ENCODE measurements at places on chromosomes 1 and 21.

GRCh38 chr1:29482991-29483390 lies 246.7 kb downstream of the PTPRU start:
- no peak for DNase-seq

DNA sequence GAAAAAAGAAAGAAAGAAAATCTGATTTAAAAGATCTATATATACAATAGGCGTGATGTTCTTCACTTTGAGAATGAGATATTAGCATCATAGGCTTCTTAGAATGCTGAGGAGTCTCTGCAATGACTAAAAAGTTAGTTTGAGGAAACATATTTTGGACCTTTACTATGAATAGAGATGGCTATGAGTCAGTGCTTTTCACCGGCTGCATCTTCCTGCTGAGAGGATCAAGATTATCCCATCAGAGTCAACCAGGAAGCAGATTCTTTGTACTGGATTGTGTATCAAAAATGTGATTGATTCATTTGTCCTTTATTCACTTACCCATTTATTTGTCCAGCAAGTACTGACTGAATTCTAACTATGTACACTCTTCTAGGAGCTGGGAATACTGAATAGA lies 144.2 kb downstream of the KCNK2 start:
- no peak for DNase-seq

DNA sequence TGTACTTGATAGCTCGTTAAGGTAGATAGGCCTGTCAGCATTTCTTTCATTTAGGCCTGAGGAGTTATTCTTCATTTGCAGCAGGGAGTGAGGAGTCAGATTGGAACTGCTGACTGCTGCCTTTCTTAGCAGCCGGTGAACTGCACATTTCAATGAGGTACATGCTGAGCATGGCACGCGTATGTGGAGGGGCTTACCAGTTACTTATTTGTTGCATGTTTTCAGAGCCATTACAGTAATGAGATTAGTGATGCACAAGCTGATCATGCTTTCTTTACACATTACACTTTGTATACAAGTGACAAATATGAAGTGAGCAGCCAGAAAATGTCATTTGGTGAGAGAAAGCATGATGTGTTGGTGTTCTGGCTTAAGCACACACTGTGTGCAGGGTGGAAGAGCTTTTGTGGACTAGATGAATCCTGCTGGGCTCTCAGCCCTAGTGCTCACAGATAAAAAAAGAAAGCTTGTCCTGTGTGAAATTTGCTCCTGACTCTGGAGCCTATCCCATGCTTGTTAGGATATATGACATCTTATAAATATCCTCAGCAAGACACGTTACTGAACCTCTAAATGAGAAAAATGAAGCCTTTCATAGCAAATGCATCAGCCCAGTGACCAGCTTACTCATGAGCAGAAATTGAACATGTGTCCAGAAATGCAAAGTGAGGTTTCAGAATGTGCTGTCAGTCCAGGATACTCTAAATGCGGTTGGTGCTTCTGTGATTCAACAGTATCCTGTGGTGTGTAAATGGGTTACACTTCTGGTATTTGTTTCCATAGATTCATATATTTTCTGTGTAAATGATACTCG lies 574.7 kb upstream of the ADGRL2 start:
- no peak for DNase-seq

DNA sequence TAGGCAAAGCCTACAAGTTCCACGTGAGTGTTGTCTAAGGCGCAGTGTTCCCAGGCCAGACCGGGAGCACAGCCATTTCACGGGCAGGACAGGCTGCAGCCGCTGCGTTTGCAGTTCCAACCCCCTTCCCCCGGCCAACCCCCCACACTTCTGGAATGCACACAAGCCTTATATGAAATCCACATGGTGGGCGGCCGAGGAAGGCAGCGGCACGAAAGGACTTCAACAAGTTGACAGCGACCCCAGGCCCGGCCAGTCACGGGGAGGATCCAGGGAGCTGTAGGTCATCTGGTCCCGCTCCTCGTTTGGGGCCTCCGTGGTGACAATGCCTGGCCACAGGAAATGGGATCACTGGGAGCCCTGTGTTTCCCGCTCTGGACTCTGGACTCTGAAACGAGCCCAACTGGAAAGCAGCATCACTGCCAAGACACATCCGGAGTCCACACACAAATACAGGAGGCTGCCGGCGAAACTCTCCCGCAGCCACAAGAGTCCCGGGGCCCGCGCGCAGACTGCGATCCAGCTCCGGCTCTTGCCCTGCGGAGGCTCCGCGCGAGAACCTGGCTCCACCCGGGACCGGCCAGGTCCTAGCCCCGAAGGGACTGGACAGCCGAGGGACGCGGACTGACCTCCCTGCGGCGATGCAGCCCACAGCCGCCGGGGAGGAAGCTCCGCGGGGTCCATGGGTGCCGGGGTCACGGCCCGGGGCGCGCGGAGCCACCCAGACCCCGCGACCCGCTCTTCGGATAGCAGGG lies 794 bp downstream of the NID1 start:
- peak; percentile 34 for DNase-seq

DNA sequence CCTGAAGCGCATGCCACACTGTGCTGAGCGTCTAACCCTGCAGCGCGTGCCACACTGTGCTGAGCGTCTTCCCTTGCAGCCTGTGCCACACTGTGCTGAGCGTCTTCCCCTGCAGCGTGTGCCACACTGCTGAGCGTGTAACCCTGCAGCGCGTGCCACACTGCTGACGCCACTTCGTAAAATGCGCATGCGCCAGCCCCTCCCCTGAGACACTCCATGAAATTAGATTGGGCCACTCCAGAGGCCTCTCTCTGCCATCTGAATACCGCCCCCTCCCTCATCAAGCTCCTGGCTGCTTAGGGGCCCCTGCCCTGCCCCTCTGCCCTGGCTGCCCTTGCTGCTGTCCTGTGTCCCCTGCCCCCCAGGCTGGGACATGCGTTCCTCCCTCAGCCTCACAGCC lies 84.8 kb downstream of the POFUT2 start:
- DNase-seq = no peak

DNA sequence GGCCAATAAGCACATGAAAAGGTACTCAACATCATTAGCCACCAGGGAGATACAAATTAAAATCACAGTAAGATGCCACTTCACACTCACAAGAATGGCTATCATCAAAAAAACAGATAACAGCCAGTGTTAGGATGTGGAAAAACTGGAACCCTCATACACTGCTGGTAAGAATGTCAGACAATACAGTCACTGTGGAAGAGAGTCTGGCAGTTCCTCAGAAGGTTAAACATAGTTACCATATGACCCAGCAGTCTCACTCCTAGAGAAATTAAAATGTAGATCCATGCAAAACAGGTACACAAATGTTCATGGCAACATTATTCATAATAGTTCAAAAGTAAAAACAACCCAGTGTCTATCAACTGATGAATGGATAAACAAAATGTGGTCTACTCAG lies 33.3 kb downstream of the LDLRAD1 start:
- peak; percentile 78 for DNase-seq

GRCh38 chr1:26857473-26858060 lies 5.4 kb upstream of the SFN start:
- no peak for DNase-seq

DNA sequence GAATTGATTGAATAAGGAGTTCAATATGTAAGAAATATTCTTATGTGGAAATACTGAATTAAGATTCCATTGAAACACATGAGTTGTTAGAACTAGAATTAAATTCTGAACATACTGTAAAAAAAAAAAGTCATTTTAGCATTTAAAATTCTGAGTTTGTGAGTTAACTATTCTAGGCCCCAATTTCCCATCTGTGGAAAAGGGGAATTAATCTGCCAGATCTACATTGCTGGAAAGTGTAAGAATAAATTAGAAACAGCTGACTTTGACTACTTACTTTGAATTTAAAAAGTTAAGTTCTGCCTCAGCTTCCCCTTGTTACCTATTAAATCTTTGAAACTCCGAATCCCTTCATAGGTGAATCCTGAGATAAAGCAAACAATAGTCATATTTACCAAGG lies 103.0 kb downstream of the SNX7 start:
- no peak for DNase-seq

- no peak for DNase-seq
Observed at GRCh38 chr1:213362598-213362997, 311.6 kb downstream of the RPS6KC1 start.

DNA sequence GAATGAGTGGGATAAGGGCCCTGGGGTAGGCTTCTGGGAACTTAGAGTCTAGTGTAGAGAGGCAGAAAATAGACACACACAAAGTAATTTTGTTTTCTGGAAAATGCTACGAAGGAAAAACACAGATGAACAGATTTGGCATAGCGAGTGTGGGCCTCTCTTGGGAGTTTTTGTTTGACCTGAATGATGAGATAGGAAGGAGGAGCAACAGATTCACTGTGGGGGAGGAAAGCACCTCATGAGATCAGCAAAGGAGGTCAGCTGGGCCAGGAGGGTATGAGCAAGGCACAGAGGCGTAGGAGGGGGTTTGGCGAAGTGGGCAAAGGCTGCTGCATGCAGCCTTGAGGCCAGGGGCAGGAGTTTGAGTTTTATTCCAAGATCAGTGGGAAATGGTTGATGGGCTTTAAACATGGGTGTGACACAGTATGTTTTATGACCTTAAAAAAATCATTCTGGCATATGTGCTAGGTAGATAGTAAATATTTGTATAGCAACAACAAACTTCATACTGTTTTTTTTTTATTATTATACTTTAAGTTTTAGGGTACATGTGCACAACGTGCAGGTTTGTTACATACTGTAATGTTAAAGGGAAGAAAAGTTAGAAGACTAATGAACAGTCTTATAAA lies 57.9 kb downstream of the FGGY start:
- no peak for DNase-seq

- DNase-seq = no peak
Observed at GRCh38 chr1:217660353-217661062, 29.4 kb downstream of the SPATA17 start.

GRCh38 chr1:10965546-10966226 lies 46.8 kb upstream of the TARDBP start:
- DNase-seq = no peak

DNA sequence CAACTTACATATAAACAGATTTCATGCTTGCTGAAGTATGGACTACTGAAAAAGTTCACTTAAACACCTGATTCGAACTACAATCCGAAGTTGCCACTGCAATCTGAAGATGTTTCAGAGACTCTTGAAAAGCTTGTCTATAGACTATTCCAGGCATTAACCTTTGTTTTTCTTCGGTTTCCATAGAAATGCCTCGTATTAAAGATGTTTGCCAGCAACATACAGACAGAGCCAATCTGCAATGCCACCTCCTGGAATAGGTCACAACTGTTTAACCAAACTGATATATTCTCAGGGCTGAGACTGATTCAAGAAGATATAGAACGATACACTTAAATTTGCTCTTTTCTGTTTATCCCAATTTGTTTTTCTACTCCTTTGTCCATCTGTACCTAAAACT lies 28.9 kb upstream of the DMRTB1 start:
- DNase-seq = no peak

- no peak for DNase-seq
Observed at GRCh38 chr1:216616425-216616824, 106.8 kb downstream of the ESRRG start.

DNA sequence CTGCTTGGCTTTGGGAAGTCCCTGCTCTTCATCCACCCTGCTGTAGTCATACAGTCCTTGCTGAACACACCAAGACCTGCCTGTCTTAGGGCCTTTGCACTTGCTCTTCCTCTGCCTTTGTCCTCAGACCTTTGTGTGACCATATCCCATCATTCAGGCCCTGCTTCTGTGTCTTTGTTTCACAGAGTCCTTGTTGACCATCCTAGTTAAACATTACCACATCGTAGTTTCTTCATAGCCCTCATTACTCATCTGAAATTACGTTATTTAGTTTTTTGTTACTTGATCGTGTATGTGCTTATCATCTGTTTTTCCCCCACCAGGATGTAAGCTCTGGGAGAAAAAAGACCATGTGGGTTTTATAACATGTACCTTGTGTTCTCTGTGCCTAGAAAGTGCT lies 18.3 kb upstream of the SPRR5 start:
- DNase-seq = no peak

- DNase-seq = no peak
Observed at GRCh38 chr1:237205400-237206064, 163.5 kb downstream of the RYR2 start.

DNA sequence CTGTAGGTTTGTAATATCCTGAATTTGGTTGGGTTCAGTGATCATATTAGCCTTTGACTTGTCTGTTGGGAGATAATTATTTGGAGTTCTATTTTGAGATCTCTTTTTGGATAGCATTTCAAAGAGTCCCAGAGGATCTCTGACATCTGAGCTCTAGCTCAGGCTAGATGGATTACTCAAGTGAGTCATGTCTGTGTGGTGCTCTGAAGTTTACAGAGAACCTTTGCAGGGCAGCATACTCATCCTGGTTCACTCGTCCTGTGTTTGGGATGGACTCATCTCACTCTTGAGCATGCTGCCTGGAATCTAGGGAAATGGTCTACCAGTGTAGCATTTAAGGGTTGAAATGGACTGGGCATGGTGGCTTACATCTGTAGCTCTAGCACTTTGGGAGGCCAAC lies 29.4 kb upstream of the BMP8A start:
- no peak for DNase-seq

DNA sequence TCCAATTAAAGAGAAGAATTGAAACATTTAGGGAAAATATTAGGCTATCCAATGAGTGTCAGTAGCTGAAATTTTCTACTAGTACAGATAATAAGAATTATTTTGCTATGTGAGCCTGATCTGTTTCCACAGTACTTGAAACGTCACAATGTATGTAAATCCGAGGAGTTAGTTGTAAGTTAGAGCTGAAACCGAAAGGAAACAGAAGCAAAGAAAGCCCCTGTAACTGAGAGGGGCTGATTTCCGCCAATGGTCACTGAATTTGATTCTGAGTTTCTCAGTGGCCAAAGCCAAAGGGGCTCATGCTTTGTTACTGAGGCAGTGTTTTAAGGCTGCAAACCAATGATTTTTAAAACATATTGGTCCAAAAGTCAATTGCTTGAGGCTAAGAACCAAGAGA lies 168.3 kb upstream of the DUSP10 start:
- DNase-seq = no peak

GRCh38 chr1:186819126-186819525 lies 9.6 kb upstream of the PLA2G4A start:
- no peak for DNase-seq

- no peak for DNase-seq
Observed at GRCh38 chr1:39154553-39155421, 49.7 kb upstream of the MACF1 start.

DNA sequence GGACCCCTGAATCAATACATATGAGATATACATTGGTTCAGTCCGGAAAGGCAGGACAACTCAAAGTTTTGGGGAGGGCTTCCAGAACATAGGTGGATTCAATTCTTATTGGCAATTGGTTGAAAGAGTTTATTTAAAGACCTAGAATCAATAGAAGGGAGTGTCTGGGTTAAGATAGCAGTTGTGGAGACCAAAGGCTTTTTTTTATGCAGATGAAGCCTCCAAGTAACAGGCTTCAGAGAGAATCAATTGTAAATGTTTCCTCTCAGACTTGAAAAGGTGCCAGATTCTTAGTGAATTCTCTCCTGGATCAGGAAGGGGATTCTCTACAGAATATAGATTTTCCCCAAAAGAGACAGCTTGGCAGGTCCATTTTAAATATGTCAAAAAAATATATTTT lies 27.0 kb upstream of the CD5L start:
- no peak for DNase-seq

All from NCI-H526 treated with DMSO at 0.1 percent for 48 hours (cell line).